AG10803 (cell line): ENCODE measurements at places on chromosomes 1 and 21.
A peak's percentile ranks its signal among the peaks of the same experiment; 100 is the strongest.

- no peak for DNase-seq
Observed at GRCh38 chr1:5711079-5711478, 281.1 kb downstream of the NPHP4 start.

- DNase-seq: no peak
Observed at GRCh38 chr1:26828411-26828991, 2.0 kb downstream of the ZDHHC18 start.

GRCh38 chr1:101236516-101237228 is at the start of gene S1PR1:
Gene S1PR1, plus strand, starts transcription at chr1:101237019. Its CDS starts 1,966 bp downstream, at chr1:101238985.
- DNase-seq: peak; percentile 73

DNA sequence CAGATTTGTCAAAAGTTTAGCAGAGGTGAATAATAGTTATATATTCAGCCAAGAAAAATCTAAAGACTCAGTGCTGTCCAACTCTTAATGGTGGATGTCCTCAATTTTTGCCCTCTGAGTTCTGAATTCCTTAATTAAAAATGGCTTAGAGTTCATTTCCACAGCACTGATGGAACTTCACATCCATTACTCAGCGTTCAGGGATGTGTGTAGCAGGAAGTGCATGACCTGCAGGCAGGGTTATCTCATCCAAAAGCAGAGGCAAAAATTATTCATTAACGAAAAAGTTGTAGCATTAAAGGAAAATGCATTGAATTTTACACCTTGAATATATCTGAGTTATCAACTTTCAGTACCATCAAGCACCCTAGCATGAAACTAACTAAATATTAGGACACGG is 96.7 kb downstream of the ZP4 start:
- DNase-seq: no peak

DNA sequence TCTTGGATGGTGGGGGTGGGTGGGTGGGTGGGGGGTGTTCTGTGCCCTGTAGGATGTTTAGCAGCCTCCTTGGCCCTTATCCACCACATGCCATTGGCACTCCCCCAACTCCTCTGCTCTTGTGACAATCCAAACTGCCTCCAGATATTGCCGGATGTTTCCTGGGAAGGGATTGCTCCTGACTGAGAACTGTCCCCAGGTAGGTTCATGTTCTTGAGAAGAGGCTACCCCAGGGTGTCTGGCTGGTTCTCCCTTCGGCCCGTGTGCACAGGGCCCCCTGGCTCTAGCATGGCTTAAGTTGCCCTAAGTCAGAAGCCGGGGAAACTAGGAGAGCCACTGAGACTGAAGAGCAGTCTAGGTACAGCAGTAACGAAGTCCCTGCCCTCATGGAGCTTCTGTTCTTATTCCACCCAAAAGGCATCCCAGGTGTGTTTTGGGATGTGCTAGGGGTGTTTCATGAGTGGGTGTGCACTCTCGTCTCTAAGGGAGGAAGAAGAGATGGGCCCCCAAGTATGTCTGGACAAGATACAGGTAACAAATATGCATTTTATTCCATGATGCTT is 19.8 kb upstream of the THRAP3 start:
- DNase-seq: peak; percentile 25

DNA sequence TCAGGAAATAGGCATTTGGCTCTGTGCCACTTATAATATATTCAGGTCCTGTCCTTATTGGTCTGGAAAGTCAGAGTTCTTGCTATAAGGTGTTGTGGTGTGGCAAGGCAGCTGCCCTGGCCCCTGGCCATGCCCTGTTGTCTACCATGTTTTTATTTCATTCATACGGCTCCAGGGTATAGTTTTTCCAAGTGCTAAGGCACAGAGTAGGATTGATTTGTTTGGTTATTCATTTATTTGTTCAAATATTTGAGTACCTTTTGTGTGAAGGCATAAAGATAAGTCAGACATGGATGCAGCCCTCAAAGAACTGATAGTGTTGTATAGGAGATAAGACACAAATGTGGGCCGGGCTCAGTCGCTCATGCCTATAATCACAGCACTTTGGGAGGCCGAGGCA is 10.1 kb downstream of the ZBTB8B start:
- DNase-seq: no peak

DNA sequence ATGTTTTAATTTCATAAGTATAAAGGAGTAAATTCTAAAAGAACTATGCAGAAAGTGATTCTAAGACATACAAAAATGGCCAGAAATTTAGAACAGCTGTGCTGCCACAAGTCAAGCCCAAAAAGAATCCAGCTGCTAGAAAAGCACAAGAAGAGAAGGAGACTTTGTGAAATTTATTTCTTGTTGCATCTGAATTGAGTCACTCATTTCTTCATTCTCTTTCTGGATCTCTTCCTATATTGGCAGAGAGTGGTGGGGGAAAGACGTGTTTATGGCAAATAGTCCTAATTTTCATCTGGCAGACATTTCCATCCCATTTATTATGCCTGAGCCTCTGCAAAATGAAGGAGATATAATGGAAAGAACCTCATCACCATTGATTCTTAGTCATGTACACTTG is 139.6 kb upstream of the CTTNBP2NL start:
- no peak for DNase-seq

DNA sequence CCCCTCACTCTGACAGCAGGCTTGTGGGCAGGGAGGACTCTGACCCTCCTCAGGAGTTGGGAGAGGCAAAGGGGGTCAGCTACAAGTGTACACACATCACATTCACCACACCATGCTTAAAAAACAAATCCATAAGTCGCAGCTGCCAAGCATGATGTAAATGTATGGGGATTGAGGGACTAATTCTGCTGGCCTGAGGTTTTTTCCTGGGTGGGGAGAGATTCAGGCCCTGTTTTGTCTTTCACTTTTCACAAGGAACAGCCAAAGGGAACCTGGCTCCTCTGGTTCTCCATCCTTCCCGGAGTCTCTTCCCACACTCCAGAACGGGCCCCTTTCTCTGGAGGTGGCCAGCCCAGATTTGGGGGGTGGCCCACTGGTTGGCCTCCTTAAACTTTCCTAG is 1.3 kb upstream of the MTARC2 start:
- no peak for DNase-seq

GRCh38 chr1:50308878-50309277 is 114.4 kb downstream of the DMRTA2 start:
- peak; percentile 6 for DNase-seq

GRCh38 chr1:218760601-218761570 is 412.8 kb upstream of the LYPLAL1 start:
- no peak for DNase-seq

DNA sequence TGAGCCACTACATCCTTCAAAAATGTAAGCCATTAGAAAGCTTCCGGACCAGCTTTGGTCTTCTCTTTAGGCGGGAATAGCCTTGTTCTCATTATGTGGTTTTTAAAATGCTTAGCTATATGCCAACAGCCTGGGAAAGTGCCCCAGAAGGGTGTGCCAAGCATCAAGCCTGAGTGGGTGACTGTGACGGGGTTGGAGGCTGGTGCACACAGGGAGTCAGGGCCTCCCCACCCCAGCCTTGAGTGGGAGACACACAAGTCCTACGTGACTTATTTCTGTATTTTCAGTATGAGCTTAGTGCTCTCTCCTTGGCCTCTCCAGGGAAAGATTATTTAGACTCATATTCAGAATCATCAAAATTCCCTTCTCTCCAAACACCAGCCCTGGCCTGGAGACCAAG is 9.8 kb downstream of the UBASH3A start:
- no peak for DNase-seq

DNA sequence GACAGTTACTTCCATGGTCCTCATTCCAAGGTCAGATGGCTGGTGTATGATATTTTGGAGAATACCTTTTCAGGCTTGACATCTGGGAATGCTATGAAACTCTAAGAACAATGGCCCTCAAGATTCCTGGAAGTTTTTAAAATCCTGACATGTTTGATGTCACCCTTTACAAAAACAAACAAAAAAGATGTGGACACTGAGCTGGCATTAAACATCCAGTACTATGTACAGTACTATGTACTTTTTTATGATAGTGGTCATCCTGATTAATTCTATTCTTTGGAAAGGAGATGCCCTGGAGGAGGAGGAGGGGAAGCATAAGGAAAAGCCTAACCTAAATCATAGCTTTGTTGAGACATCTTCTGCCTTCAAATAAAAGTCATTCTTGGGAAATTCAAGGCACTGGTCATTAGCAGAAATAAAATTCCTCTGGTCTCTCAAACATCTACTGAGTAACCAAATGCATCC is 235.4 kb downstream of the HMCN1 start:
- peak; percentile 93 for DNase-seq

DNA sequence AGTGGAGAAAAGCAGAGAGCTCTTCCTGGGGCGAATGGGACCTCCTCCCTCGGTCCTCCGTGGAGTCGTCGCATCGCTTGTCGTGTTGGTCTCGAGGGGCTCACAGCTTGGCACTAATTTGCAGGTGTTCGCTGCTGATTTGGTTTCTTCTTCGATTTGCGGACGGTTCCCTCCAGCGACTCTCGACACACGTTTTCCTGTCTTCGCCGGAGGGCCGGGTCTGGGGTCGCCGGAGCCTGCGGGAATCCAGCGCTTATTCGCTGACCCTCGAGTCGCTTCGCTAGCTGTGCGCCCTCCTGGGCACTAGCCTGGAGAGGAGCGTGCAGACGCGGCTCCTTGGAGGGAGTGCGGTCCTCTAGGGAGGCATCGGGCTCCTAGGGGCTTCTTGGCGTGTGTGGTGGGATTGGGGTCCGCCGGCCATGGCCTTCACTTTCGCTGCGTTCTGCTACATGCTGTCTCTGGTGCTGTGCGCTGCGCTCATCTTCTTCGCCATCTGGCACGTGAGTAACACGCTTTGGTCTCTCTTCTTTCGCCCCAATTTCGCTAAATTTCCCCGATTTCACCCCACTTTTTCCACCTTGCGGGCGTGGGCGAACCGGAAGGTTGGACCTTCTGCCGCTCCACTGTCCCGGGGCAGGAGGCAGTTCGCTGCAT is 766 bp downstream of the CNIH3 start:
- DNase-seq: no peak

GRCh38 chr1:89464008-89464407 is 60.6 kb upstream of the LRRC8B start:
- DNase-seq: no peak
